Common myeloid progenitor, CD34-positive (primary cell): ENCODE measurements at places on chromosomes 1 and 21.

DNA sequence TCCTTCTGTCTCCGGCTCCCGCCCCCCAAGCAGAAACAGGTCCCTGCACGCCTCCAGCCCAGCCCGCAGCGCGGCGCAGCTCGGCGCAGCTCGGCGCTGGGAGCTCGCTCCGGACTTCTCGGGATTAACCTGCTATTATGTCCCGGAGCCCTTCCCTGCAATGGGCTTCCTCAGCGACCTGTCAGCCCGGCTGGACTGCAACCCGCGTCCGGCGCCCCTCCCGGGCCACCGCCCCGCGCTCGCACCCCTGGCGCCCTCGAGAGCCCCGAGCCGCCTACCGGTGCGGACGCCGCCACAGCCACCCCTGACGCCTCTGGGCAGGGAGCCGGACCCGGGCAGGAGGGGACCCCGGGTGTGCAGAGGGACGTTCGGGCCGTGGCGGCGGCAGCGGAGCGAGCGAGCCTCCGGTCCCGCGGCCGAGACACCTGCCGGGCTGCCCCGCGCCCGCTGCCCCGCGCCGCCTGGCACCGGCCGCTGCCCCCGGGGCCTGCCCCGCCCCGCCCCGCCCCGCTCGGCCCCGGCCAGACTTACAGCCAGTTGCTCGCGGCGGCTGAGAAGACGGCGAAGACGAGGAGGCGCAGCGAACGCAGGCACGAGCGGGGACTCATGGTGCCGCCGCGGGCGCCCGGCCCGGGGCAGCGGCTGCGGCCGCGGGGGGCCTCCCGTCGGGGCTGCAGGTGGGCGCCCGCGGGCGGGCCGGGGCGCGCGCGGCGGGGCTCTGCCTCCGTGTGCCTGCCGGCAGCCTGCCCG, 407 bp downstream of the WNT4 start:
- DNase-seq = peak; percentile 19

GRCh38 chr21:45989355-45990048, 7.9 kb downstream of the COL6A1 start:
- DNase-seq = no peak

DNA sequence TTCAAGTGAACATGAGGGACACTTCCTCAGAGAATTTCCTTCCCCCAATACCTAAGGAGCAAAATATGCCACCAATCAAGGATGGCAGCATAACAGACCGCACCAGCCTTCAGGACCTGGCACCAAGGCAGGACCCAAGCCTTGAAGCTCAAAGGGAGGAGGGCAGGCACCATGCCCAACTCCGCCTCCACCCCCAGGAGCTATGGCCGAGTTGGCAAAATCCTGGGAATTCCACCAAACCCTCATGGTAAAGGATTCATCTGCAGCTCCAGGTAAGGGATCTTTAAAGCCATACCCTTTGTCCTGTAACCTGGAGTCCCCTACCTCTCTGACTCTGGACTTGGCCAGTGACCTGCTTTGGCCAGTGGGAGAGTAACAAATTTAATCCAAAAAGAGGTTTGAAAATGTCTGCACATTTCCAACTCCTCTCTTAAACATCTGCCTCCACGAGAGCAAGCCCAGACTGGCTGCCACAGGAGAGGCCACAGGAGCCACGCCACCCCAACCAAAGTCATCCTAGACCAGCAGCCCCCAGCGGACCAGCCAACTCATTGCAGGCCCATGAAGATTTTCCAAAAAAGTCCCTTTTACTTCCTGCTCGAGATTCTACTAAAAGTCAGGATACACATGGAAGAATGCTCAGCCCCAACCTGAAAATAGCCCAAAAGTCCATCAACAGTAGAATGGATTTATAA, 41.9 kb downstream of the NPHP4 start:
- DNase-seq = no peak

- peak; percentile 8 for DNase-seq
These were observed 59.8 kb downstream of the IL12RB2 start for GRCh38 chr1:67367370-67368045.

- DNase-seq = no peak
These were observed 35.6 kb downstream of the TMEM63A start for GRCh38 chr1:225846331-225847310.

DNA sequence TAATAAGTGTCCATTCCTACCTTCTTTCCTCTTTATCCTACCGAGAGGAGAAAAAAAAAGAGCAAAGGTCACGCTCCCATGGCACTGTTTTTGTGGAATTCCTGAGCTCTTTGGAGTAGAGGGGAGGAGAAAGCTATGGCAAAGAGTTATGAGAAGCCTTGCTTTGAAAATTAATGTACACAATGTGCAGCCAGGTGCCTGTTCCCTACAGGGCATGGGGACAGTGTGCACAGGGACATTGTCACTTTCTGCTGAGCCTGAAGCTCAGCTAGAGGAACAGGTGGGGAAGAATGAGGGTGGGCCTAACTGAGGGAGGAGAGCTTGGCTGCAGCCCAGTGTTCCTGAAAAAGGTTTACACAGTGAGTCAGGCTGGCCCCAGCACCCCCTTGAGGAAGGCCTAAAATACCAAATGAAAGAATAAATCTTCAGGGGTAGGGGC, 66.1 kb downstream of the PLXNA2 start:
- no peak for DNase-seq

DNA sequence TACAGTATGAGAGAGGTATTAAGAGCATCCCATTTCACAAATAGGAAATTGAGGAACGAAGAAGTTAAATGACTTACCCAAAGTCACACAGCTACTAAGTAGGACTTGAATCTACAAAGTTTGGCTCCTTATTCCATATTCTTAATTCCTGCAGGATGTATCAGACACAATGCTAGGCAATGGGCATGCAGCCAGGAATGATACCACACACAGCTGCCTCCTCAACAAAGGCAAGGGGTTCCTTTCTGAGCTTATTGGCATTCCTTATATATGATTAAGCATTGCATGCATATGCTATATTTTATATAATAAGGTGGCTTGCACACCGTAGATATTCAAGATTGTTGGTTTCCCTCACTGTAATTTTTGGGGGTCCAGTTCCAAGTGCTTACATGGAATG, 34.2 kb upstream of the JUN start:
- no peak for DNase-seq
